ENCODE measurements at places on chromosomes 13 and 19.

DNA sequence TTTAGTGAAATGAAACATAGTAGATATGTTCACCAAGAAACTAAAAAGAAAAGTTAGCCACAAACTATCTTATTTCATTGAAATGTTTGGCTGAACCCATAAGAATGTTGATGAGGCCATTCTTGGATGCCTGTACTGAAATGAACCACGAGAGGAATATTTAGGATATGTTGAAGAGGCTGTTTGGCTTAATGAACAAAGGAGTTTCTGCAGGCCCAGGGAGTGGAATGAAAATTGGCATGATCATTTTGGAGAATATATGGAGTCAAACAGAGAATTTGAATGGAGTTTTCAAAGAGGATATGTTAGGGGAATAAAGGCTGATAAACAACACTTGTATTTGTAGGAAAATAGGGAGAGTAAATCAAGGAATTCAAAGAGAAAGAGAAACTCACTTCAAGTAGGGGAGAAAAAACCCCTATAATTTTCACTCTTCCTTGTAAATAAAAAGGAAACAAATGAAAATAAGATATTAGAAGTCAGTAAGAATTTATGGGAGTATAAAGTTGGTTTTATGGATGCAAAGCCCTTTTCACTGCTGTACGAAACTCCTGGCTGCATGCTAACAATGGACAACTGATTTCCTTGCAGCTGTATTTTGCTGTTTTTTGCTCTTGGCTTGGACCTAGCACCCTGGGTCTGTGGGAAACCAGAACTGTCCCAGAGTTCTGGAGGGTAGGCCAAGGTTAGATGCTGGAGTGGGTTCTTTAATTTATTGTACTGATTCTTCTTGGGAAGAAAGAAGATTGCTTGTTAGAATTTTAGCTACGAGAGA is 36.5 kb downstream of the KL start:
- DNase-seq, result no peak

- DNase-seq, result no peak
Observed at GRCh38 chr13:98141509-98142379, 1.1 kb upstream of the FARP1 start.

GRCh38 chr19:18419699-18420460 is 682 bp downstream of the SSBP4 start:
- no peak for DNase-seq

DNA sequence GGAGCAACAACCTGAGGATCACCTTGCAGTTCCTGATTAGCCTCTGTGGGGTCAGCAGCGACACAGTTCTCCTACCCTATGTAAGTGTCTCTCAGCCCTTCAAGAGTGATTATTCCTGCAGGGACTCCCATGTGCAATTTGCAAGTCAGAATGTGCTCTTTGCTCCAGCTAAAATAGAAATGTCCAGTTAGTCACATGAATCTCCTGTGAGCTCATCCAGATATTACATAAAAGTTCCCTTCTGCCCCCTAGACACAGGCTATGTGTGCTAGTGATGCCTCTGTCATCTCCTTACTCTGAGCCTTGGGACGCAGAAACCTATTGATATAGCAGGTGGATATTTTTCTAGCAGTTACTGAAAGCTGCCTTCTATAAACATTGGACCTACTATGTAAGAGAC is 105.5 kb downstream of the ZAR1L start:
- DNase-seq, result no peak

DNA sequence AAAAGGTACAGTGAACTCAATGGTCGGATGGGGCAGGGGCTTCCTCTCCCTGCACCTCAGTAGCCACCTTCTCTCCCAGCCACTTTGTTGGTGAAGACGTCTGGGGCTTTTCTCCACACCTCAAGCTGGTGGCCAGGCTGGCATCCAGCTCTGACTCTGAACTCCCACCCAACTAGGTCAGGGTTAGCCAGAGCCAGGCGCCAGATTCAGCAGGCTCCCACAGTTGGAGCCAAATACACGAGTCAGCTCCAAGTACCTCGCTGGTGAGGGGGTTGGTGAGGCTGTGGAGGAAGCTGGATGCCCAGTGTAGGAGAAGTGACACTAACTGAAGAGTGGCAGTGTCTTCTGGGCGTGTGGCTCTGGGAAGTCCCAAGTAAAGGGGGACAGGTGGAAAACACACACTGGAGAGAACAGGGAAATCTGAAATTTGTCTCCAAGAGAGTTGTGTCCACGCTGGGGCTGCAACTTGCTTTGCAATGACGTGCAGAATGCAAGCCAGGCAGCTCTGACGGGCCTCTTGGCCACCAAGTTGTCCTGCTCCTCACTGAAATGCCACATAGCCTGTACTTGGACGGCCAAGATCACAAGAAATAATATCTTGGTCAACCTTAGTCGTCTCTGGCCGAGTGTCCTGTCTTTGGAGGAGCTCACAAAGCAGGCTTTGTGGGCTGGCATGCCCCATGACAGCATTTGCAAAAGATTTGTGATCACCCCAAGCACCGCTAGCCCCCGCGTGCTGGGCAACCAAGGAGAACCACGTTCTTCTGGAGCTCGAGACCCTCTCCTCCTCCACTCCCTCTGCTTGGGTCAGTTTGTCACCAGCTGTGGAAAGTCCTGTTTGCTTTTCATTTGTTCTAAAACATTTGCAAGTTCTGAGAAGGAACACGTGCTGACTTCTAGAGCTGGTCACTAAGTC is 18.1 kb downstream of the SLC7A1 start:
- DNase-seq, result no peak

- DNase-seq, result no peak
Observed at GRCh38 chr13:99516153-99516929, 15.1 kb downstream of the TM9SF2 start.

DNA sequence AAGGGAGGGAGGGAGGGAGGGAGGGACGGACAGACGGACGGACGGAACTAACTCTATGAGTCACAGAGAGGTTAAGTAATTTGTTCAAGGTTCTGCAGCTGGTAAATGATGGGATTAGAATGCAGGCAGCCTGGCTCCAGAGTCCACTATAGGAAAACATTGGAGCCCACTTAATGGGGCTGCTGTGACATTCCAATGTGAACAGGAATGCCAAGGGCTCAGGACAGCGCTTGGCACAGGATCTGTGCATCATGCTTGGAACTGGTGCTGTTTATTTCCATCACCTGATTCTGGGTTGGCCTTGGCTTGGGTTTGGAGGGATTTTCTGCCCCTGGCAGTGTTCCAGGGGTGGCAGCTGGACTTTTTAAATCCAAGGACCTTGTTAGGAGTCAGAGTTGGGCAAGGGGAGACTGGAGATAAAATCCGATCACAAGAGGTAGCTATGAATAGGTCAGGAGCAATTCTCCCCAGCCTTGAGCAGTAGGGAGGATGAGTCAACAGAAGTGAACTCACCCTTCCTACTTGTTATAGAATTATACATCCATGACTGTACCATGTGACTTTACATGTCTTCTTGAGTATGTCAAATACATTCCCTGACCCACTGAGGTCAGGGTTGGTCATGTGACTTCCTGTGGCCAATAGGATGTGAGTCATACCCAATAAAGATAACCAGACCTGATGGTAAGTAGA is 7.8 kb upstream of the HIF3A start:
- DNase-seq, result no peak

DNA sequence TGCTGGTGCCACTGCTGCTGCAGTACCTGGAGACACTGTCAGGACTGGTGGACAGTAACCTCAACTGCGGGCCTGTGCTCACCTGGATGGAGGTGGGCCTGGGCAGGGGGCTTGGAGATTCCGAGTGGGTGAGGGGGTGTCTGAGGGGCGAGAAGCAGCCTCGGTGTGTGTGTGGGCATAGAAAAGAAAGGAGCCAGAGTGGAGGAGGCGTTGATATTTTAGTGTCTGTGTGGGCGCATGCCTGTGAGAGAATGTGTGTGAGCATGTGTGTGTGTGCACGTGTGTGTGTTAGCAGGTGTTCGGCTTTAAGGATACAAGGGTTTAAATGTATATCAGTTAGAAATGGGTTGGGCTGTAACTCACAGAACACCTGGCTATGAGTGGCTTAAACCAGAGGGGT is 3.7 kb downstream of the ARHGAP33 start:
- no peak for DNase-seq

GRCh38 chr13:25806264-25806974 is 245.4 kb downstream of the SHISA2 start:
- no peak for DNase-seq

GRCh38 chr13:111897846-111898215 is 169.1 kb upstream of the SOX1 start:
- no peak for DNase-seq

- no peak for DNase-seq
Observed at GRCh38 chr19:1653300-1653628, 849 bp upstream of the TCF3 start.

- no peak for DNase-seq
Observed at GRCh38 chr19:13530720-13531119, 24.4 kb upstream of the CACNA1A start.

GRCh38 chr13:112905619-112905989 is 63.4 kb upstream of the MCF2L start:
- no peak for DNase-seq

DNA sequence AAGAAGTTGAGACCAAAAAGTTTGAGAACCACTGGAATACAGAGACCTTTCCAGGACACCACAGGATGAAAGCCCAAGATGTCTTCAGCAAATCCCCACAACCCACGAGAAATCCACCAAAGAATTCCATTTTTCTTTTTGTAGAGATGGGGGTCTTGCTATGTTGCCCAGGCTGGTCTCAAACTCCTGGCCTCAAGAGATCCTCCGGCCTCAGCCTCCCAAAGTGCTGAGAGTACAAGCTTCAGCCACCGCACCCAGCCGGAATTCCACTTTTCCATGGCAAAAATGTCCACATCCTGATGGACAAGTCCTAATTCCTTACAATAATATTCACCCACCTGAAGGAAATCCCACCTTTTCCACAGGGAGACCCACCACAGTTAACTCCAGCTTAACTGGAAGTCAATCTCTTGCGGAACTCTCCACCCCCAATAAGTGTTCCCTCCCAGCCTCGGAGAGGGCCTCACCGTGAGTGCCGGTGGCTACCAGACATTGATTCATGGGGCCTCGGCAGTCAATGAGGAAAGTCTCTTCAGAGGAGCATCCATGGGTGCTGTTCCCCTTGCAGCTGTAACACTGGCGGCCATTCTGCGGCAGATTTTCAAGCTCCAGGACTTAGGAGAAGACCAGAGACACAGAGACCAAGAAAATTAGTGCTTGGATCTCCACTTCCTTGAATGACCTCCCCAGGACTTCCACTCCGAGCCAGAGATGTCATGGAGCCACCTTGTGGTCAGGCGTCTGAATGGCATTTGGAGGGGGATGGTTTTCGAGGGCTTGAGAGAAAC is 12.3 kb upstream of the CADM4 start:
- DNase-seq, result no peak

GRCh38 chr19:10636304-10636972 is 11.1 kb downstream of the SLC44A2 start:
- DNase-seq, result no peak

GRCh38 chr13:33108620-33109019 is 92.4 kb downstream of the KL start:
- DNase-seq, result no peak

- no peak for DNase-seq
Observed at GRCh38 chr19:3409346-3410064, 43.1 kb downstream of the NFIC start.

DNA sequence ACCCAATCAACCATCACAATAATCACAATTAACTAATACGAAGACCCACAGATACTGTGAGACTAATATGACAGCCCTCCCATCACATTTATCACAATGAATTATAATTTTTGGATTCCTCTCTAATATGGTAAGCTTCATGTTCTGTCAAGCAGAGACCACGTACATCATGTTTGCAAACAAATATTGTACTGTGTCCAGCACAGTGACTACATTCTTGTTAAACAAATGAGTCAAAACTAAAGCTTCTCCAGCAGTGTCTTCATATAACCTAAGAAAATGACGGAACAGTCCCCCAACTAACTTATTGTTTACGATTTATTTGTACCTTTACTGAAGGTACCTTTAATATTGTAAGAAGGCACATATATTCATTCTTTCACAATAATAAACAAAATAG is 292.6 kb downstream of the ENOX1 start:
- DNase-seq, result no peak

DNA sequence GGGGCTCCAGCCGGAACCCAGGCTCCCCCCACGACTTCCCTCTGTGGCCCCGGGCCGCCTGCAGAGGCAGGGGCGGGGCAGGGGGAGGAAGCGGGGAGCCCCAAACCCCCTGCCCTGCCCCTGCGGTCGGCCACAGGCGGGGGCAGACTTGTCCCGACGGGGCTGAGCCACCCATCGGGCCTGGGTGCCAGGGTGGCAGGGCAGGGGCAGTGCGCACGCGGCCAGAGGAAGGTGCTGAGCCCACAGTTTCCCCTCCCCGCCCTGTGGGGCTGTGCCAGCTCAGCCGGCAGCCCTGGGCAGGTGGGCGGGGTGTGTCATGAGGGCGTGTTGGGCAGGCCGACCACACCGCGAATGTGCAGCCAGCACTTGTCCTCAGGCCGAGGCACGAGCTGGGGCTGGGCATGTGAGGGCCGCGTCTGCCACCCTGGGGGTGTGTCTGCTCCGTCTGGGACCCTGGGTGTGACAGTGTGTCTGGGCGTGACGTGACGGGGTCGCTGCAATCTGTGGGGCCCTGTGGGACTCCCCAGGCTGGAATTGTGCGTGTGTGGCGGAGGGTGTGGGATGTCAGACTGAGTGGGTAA is 17.7 kb downstream of the CCDC97 start:
- no peak for DNase-seq

DNA sequence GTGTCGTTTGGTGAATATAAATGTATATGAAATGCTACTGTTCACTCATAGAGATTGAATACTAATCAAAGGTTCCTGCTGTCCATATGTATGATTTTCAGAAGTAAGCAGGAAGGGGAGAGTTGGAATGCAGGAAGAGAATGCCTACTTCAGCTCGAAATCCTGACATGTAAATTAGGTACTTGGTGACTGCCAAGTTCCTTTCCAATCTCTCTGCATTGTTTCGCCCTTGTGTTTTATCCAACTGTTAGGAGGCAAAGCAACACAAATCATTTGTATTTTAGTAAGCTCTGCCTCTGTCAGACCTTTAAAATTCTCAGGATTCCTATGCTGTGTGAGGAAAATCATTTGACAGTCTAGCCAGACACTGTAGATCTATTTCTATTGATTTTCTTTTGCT is 9.0 kb downstream of the STARD13 start:
- DNase-seq, result no peak

- DNase-seq, result no peak
Observed at GRCh38 chr13:112131713-112132113, 64.8 kb downstream of the SOX1 start.

DNA sequence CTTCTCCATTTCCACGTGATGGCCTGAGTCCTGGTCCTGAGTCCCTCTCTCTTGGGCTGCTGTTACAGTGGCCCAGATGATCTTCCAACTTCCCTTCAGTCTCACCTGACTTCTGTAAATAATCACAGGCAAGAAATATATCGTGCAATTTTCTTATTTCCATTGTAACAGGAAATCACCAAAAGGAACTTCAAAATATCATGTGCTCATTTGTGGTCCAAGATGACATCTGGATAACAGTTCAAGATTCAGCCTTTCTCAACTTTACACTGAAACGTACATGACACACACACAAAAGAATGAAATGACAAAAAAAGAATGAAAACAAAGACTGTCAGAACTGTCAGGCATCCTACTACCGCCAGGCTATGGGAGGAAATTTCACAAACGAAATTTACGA is 22.0 kb upstream of the RAP2A start:
- DNase-seq, result no peak

Measured in GOT3 (cell line).